Stimulated activated naive CD4-positive, alpha-beta T cell (primary cell): ENCODE measurements at places on chromosomes 1 and 21.
A peak's percentile ranks its signal among the peaks of the same experiment; 100 is the strongest.

DNA sequence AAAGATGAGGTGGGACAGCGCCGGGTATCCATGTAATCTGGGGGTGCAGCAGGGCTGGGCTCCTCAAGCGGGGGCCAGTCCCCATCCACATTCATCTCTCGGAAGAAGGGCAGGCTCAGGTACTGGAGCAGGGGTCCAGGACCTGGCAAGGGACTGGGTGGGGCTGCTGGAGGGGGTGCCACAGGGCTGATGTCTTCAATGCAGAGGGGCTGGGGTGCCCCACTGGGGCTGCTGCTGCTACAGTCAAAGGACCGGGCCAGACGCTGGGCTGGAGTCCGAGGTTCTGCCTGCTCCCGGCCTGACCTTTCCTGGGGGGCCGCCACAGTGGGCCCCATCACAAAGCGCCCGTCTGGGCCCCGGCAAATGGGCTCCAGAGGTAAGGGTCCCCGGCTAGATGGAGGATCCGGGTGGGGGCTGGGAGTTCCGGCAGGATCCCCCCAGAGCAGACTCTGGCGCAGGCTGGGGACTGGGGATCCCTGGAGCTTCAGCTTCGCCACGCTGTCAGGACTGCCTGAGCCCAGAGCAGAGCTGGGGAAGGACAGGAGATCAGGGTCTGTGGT lies 3.3 kb upstream of the TAGLN2 start:
- no peak for DNase-seq

DNA sequence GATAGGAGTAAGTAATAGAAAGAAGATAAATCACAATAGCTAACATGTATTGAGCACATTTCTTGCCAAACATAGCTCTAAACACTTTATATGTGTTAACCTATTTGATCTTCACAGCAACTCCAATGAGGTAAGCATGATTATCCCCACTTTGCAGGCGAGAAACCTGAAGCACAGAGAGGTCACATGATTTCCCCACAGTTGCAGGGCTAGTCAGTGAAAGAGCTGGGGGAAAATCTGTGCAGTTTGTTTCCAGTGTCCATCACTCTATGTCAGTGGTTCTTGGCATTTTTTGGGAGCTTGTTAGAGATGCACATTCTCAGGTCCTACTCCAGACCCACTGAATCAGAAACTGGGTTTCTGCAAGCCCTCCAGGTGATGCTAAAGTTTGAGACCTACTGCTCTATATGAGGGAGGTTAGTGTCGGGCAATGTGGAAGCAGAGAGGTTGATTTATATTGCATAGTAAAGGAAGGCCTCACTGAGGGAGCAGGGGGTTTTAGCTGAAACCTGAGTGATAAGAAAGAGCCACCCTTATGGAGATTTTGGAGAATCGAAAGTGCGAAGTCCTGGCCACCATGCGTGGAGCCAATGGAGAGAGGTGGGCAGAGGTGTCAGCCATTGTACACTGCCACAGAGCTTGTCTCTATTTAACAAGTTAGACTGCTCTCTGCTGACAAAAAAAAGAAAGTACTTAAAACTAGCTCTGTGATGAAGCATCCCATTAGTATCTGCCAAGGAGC lies 20.9 kb downstream of the MCOLN3 start:
- DNase-seq, result peak; percentile 39

DNA sequence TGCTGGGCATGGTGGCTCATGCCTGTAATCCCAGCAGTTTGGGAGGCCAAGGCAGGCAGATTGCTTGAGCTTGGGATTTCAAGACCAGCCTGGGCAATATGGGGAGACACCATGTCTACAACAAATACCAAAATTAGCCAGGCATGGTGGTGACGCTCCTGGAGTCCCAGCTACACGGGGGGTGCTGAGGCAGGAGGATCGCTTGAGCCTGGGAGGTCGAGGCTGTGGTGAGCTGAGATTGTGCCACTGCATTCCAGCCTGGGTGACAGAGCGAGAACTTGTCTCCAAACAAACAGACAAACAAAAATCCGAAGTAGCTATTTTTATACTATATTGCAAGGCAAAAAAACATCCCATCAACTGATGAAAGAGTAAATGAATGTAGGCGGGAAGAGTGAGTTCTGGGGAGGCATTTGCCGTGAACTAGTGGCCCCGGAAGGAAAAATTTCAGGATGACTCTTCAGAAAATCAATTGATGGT lies 40.6 kb downstream of the NCMAP start:
- DNase-seq, result no peak

- no peak for DNase-seq
Measured at GRCh38 chr1:195709821-195710220, 898.4 kb downstream of the KCNT2 start.

GRCh38 chr1:192771341-192771740 lies 37.5 kb upstream of the RGS2 start:
- no peak for DNase-seq

DNA sequence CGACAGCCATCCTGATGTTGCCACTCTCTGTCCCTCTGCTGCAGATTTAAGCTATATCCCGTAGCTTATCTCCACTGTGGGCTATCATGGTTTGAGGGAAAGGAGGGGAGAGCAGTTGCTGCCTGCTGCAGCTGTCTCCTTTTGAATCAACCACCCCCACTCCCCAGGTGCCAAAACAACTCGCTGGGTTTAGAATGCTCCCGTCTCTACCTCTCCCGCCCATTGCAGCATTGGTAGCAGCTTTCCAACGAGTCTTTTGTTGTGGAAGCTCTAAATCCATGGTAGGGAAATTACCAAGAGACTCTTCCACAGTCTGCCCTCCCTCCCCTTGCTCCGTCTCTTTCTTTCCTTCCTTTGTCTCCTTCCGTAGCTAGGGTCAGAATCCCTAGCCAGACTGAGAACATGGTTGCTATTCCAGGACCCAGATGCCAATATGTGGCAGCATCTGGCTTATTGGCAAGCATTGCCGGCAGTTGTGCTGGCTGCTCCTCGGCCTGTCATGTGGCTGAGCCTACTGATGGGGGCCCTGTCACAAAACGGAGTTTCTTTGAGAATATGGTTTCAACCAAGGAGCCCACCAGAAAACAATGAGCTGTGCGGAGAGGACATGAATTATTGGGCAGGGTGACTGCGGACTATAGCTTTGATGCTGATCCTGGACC lies 230.7 kb downstream of the RPS6KC1 start:
- DNase-seq, result no peak

DNA sequence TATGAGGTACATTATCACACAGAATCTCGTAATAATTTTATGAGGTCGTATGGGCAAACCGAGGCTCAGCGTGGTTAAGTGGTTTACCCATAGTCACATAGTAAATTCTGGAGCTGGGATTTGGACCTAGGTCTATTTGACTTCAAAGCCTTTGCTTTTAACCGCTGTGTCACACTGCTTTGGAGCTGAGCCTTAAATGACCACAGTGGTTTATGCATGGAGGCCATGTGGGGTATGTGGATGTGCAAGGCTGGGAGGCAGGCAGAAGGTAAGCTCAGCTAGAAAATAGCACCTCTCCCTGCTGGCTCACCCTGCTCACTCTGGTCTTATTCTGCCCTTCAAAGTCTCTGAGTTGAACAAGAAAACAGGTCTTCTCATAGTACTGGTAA lies 269.5 kb downstream of the TRABD2B start:
- DNase-seq, result no peak

- peak; percentile 7 for DNase-seq
Measured at GRCh38 chr1:201385299-201385891, 7.9 kb upstream of the TNNT2 start.

DNA sequence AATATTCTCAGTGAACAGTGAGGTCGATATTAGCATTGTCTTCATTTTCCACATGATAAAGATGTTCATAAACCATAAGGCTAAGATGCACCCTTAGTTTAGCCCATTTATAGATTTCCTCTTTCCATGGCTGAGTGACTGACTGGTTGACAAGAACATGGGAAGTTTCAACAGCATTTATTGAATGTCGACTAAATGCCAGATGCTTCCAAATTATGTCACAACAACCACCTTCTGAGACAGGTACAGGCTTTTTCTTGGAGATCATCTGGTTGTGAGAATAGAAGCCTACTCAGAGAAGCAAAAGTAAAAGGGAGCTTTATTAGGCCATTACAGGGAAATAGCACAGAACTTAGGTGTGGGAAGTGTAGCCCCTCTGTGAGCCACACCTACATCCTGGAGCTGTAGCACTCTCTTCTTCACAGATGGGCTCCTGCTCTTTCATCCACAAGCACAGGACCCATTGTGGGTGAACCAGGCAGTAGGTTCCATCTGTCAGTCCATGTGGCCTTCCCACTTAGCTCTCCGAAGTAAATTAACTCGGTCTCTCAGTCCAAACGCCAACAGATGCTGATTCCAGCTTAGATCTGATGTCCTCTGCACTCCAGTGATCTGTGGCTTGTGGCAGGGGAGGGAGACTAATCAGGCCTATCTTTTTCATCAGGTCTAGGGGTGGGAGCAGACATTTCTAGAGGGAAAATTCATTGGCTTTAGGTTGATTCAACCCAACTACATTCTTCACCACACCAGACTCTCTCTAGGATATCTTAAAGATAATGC lies 14.3 kb downstream of the ATP2B4 start:
- DNase-seq, result no peak

DNA sequence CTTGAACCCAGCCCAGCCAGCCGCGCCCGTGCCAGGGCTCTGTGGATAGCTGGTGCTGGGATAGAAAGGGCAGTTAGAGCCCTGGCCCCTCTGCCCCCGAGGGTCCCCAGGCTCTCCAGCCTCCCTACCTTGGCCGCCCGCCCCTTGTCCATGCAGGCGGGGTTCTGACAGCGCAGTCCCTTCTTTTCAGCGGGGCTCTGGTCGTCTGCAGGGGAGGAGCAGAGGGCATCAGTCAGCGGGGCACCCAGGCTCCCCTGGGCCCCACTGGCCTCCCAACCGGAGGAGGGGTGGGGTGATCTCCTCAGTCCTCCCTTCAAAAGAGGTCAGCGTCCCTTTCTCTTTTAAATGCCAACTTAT lies 4.9 kb upstream of the PLEKHG5 start:
- no peak for DNase-seq

DNA sequence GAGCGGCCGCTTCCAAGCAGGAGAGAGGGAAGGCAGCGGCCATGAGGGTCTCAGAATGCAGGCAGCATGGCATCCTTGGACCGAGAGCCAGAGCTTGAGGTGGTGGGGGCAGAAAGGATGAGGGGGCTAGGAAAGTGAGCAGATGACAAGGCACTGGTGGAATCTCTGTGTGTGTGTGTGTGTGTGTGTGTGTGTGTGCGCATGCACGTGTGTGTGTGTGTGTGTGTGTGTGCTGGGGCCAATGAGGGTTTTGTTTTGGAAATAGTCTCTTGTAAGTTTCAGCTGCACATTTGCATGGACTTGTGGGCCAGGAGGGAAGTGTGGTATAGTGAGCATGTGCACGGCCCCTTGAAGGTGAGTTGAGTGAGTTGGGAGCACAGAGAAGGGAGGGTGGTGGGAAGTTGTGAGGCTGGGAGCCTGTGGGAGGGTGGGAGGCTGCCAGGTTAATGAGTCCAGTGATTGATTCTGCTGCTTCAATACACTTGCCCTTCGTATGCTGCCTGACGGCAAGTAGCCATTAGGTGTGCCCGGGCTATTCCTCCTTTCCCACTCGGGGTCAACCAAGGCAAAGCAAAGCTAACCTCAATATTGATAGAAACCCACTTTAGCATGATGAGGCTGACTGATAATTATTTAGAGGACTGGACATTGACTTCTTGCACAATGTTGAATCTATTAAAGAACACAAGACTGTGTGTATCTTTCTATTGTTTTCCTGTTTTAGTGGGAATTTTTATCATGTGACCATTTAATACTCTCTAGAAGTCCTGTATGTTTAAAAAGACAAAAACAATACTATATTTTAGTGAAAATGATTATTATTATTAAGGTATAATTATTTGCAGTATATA lies 80.3 kb downstream of the PROX1 start:
- DNase-seq, result no peak

- no peak for DNase-seq
Measured at GRCh38 chr1:5634893-5635292, 357.3 kb downstream of the NPHP4 start.

DNA sequence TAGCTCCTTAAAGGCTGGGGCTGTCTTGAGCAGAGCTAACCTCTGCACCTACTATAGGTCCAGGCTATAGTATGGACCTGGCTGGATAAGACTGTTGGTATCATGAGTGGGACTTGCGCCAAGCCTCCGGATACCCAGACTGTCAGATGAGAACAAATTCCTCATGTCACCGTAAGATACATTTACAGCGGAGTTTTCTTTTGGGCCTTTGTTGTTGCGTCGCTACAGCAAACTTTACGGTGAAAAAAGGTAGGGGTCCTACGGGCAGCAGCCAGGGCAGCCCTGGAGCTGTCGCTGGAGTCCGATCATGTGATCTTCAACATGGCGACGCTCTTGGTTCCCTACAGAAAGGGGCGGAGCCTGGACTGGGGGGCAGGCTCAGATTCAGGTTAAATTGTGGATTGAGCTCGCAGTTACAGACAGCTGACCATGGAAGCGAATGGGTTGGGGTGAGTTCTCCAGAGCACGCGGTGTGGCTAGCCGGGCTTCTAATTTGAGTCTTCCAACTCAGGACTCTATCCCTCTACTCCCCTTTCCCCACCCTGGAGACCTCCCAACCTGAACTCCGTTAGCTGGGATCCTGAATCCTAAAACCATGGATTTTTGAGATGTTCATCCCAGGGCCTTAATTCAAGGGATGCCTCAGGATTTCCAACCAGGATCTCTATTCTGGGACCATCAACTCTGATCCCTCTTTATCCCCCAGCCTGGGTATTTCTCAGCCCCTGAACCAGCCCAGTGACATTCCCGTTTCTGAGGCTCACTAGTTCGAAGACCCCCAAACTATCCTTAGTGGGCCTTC lies at the start of gene UROD:
TSS of gene UROD (plus strand) at position 418 of the 802 bp plus-strand sequence. CDS start at position 430, 12 bp downstream.
- peak; percentile 89 for DNase-seq

GRCh38 chr1:28928314-28928941 lies 14.1 kb downstream of the EPB41 start:
- no peak for DNase-seq

DNA sequence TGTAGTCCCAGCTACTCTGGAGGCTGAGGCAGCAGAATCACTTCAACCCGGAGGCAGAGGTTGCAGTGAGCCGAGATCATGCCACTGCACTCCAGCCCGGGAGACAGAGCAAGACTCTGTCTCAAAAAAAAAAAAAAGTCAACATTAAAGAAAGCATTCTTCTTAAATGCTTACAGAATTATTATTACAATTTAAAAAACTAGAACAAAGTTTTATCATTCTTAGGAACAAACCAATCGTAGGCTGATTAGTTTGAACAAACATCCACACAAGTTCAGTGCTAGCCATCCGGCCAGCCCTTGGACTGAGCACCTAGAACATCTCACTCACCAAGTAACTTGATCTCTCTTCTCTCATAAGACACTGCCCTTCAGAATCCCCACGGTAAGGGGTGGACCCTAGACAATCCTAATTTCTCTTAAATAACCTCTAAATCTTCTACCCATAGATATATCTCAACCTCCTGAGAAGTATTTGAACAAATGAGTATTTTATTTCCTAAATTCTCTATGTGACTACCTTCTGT lies 16.0 kb downstream of the JAK1 start:
- no peak for DNase-seq
